ENCODE measurements at places on chromosomes 1 and 21. TPM values are rescaled to one million over a fixed set of nuclear protein-coding genes. Genes with fewer than 3 reads are reported as not detected.
A peak's percentile ranks its signal among the peaks of the same experiment; 100 is the strongest.

GRCh38 chr1:85203573-85204171, 2.9 kb upstream of the SYDE2 start:
- H3K4me1 ChIP-seq: peaks cover 18% of the 10 kb centered on the region
- H3K27ac ChIP-seq: no peak overlapping the region
- H3K4me3 ChIP-seq: no peak overlapping the region
- H3K36me3 ChIP-seq: no peaks in the 10 kb centered on the region
- DNase-seq: no peak

GRCh38 chr21:18524097-18524880, 120.7 kb upstream of the TMPRSS15 start:
- no peaks in the 10 kb centered on the region for H3K4me1 ChIP-seq
- H3K27ac ChIP-seq: no peak overlapping the region
- H3K36me3 ChIP-seq: no peaks in the 10 kb centered on the region
- no peak overlapping the region for H3K4me3 ChIP-seq

- DNase-seq: no peak
- no peaks in the 10 kb centered on the region for H3K36me3 ChIP-seq
- no peaks in the 10 kb centered on the region for H3K4me1 ChIP-seq
- no peak overlapping the region for H3K27ac ChIP-seq
Observed at GRCh38 chr1:78570539-78570938, 49.7 kb upstream of the IFI44L start.

GRCh38 chr1:31685795-31686194, 18.0 kb downstream of the COL16A1 start:
- H3K27ac ChIP-seq: no peak overlapping the region
- no peaks in the 10 kb centered on the region for H3K36me3 ChIP-seq
- DNase-seq: no peak
- H3K4me1 ChIP-seq: no peaks in the 10 kb centered on the region
- H3K4me3 ChIP-seq: no peak overlapping the region

GRCh38 chr1:42767510-42768000, 506 bp downstream of the C1orf50 start:
- H3K27ac ChIP-seq: no peak overlapping the region
- no peak for DNase-seq
- H3K4me1 ChIP-seq: peaks cover 34% of the 10 kb centered on the region
- H3K27me3 ChIP-seq: no peaks in the 10 kb centered on the region
- no peak overlapping the region for H3K4me3 ChIP-seq

DNA sequence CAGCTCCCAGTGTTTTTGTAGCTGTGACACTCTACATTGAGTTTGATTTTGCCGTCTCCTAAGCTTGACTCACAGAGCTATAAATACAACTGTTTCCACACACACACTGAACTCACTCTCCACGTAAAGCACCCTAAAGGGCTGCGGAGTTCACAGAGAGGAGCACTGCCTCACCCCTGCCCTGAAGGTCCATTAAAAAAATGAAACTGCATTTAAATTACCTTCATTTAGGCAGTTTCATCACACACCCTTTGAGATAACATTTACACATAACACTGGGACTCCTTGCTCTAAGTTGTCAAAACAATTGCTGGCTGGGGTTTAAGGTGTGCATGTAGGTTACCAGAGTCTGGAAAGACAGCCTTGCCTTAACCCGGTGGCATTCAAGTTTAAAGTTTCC, 137.1 kb upstream of the MAGI3 start:
- no peak overlapping the region for H3K4me3 ChIP-seq
- H3K27ac ChIP-seq: no peak overlapping the region
- DNase-seq: no peak
- H3K4me1 ChIP-seq: no peaks in the 10 kb centered on the region
- H3K36me3 ChIP-seq: no peaks in the 10 kb centered on the region

DNA sequence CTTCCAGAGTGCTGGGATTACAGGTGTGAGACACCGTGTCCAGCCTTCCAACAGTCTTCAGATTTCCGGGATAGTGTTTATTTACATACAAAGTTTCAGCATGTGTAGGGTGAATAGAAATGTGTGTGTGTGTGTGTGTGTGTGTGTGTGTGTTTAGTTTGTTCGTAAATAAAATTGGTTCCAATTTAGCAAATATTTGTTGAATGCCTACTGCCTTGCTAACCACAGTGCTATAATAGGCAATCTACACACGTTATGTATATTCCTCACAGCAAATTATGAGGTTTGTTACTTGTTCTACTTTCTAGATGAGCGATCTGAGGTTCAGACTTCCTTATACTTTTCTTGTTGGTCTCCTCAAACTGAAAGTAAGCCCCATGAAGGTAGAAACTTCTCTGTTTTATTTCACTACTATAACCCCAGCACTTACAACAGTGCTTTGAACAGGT, 32.8 kb upstream of the EPS15 start:
- H3K4me3 ChIP-seq: no peak overlapping the region
- H3K27me3 ChIP-seq: no peaks in the 10 kb centered on the region
- peaks cover 24% of the 10 kb centered on the region for H3K4me1 ChIP-seq
- DNase-seq: no peak
- H3K27ac ChIP-seq: no peak overlapping the region

DNA sequence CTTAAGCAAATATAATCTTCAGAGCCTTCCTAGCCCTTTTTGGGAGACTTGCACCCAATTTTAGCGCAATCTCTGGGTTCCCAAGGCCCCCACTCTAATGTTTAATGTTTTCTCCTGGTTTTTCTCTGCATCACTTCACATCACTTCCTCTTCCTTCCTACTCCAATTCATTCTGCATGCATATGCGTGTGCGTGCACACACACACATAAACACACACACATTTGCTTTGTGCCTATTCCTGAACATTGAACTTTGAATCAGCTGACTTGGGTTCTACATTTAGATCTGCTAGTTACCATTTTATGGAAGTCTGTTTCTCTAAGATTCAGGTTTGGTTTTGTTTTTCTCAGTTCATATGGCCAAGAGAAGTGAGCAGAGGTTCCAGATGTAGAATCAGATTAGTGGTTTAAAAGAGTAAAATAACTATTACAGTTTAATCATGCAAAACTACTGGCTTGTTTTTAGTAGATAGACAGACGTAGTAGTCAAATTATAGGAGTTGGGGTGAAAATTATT, 7.4 kb upstream of the EDEM3 start:
- no peaks in the 10 kb centered on the region for H3K27me3 ChIP-seq
- DNase-seq: no peak

DNA sequence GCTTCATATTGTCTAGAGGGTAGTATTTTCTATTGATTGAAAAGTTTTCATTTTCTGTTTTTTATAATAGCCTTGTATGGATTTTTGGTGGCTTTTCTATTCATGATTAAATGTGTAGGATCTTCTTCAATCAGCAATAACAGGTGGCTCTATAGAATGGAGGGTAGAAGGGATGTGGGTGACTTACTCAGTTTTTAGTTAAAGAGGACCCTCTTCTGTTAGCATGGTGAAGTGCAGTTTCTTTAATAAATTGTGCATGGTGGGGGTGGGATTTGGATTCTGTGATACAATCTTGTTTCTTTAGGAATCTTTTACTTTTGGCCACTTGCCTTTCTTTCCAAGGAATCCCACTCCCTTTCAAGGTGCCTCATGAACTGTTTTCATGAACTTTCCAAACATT, 64.7 kb downstream of the SLC35A3 start:
- H3K36me3 ChIP-seq: peaks cover 23% of the 10 kb centered on the region
- H3K27me3 ChIP-seq: no peaks in the 10 kb centered on the region
- peaks cover 23% of the 10 kb centered on the region for H3K4me1 ChIP-seq
- H3K27ac ChIP-seq: peak overlapping the region; percentile 57
- DNase-seq: no peak

- H3K27me3 ChIP-seq: peaks cover 33% of the 10 kb centered on the region
- H3K27ac ChIP-seq: no peak overlapping the region
- H3K4me3 ChIP-seq: no peak overlapping the region
- H3K4me1 ChIP-seq: no peaks in the 10 kb centered on the region
- DNase-seq: no peak
- no peaks in the 10 kb centered on the region for H3K36me3 ChIP-seq
Observed at GRCh38 chr1:92817986-92818764, 13.7 kb upstream of the RPL5 start.

DNA sequence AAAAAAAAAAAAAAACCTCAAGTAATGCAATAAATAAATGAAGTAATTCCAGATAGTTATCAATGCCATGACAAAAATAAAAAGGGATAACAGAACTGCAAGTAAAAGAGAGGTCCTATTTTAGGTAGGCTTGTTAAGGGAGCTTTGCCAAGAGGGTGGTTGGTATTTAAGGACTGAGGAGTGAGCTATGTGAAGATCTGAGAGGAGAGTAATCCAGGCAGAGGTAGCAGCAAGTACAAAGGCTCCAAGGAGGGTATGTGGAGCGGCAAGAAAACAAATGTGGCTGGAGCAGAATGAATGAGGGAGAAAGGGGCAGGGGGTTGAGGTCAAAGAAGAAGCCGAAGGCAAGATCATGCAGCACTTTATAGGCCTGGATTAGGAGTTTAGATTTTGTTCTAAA, 59.9 kb upstream of the CDC42BPA start:
- no peak overlapping the region for H3K4me3 ChIP-seq
- no peaks in the 10 kb centered on the region for H3K4me1 ChIP-seq
- no peaks in the 10 kb centered on the region for H3K36me3 ChIP-seq
- no peak for DNase-seq
- H3K27me3 ChIP-seq: peaks cover 25% of the 10 kb centered on the region

DNA sequence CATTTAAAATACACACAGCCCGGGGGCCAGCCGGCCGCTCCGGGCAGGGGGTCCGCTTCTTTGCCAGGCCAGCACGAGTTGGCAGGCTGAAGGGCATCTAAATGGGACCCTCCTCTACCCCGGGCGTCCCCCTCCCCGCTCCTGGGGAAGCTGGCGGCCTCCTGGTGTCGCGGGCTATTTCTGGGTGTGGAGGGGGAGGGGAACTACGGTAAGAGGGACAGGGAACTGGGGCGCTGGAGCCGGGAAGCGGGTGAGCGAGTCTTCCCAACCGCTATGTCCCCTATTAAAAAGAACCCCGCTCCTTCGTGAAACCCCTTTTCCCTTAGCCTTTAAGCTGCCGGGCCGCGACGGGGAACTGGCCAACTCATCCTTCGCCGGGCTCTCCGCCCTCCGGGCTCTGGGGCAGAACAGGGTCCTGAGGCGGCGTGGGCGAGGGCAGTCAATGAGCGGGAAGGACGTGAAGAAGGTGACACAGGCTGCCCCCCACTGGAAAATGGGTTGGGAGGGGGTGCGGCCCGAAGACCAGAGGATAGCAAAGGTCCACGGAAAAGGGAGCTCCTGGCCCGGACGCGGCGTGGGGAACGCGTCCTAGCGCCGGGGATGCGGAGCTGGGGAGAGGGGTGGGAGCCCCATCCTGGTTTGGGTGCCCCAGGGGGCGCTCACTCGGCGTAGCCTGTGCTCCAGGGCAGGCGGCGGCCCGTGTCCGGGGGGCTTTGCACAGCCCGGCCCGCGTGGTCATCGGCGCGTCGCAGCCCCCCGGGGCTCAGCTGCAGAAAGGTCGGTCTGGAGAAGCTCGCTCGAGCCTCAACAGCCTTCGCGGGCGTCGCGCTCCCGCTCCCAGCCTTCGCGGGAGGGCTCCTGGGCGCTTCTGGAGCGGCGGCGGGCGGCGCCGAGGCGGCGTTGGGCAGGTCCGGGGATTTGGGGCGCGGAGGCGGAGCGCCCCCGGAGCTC, 544 bp downstream of the PPM1J start:
- peaks cover 39% of the 10 kb centered on the region for H3K27me3 ChIP-seq
- no peak overlapping the region for H3K27ac ChIP-seq
- H3K4me3 ChIP-seq: peak overlapping the region; percentile 68
- no peak for DNase-seq
- no peaks in the 10 kb centered on the region for H3K36me3 ChIP-seq

GRCh38 chr1:59292562-59292961, 4.3 kb upstream of the FGGY start:
- no peaks in the 10 kb centered on the region for H3K36me3 ChIP-seq
- no peak for DNase-seq
- peak overlapping the region; percentile 37 for H3K27ac ChIP-seq
- no peak overlapping the region for H3K4me3 ChIP-seq
- H3K27me3 ChIP-seq: no peaks in the 10 kb centered on the region

DNA sequence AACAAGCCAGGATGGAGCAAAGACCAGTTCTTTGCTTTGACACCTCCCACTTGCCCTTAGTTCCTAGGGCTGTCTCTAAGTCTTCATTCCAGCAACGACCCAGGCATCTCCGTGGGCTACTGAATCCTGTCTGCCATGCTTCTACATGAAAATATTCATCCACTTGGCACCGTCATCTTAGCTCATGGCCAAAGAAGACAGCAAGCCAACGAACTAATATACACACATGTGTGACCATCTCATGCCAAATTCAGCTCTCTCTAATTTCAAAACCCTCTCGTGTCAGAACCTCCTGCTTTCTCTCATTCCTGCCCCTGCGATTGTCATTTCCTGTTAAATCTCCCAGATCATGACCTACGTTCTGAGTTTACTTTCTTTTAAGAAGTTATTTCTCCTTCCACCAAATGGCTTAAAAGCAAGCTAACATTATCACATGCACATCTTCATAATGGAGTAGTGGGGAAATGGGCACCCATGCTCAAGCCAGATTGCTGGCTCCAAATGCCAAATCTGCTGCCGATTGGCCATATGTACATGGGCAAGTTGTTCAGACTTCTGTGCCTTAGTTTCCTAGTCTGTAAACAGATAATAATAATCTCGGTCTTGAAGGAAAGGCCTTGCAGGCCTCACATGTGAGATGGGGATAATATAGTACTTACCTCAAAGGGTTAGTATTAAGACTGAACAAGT, 373.4 kb downstream of the USH2A start:
- no peak overlapping the region for H3K4me3 ChIP-seq
- H3K27ac ChIP-seq: no peak overlapping the region
- H3K27me3 ChIP-seq: no peaks in the 10 kb centered on the region
- H3K36me3 ChIP-seq: no peaks in the 10 kb centered on the region

GRCh38 chr1:203491664-203492063, 2.3 kb upstream of the OPTC start:
- peaks cover 10% of the 10 kb centered on the region for H3K27me3 ChIP-seq
- no peak for DNase-seq
- no peak overlapping the region for H3K27ac ChIP-seq
- no peak overlapping the region for H3K4me3 ChIP-seq
- peaks cover 4% of the 10 kb centered on the region for H3K4me1 ChIP-seq
- H3K36me3 ChIP-seq: no peaks in the 10 kb centered on the region

- H3K27ac ChIP-seq: no peak overlapping the region
- H3K27me3 ChIP-seq: no peaks in the 10 kb centered on the region
- H3K4me3 ChIP-seq: no peak overlapping the region
- DNase-seq: peak; percentile 32
Observed at GRCh38 chr1:204401730-204402129, 9.9 kb downstream of the PPP1R15B start.

GRCh38 chr1:190711069-190711468, 233.4 kb upstream of the BRINP3 start:
- H3K4me3 ChIP-seq: no peak overlapping the region
- no peaks in the 10 kb centered on the region for H3K36me3 ChIP-seq
- no peak overlapping the region for H3K27ac ChIP-seq
- H3K27me3 ChIP-seq: no peaks in the 10 kb centered on the region
- H3K4me1 ChIP-seq: no peaks in the 10 kb centered on the region

RAB3GAP2 gene
- 54.0 TPM for total RNA-seq

SLC22A15 gene
- total RNA-seq: 2.3 TPM

BMP8A gene
- not detected for total RNA-seq

LENEP gene
- 1.2 TPM for total RNA-seq

TAS1R3 gene
- 0.77 TPM for total RNA-seq

PTCH2 gene
- total RNA-seq: 0.82 TPM

SLC1A7 gene
- not detected for total RNA-seq

SPRR3 gene
- not detected for total RNA-seq

HCN3 gene
- 6.1 TPM for total RNA-seq

EFNA3 gene
- 2.8 TPM for total RNA-seq

NIPAL3 gene
- 44.2 TPM for total RNA-seq
